ENCODE measurements at places on chromosomes 11 and 22.

- no peak for DNase-seq
These were observed 13.2 kb downstream of the FAM181B start for GRCh38 chr11:82720267-82721065.

DNA sequence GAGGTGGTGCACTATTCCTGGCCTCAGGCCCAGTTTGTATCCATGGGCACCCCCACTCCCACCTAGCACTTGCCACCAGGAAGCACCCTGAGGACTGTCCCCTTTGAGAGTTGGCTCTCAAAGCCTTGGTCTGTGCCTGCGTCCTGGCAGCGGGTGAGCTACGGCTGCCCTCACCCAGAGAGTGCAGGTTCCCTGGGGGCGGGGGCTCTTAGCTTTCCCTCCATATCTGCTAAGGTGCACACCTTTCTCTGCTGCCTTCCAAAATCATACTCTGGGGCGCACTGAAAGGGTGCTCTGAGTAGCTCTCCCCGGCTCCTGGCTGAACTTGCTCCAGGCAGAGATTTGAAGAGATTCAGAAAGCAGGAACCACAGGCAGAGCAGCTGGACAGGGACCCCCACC lies 7.1 kb downstream of the KCNQ1 start:
- no peak for DNase-seq

DNA sequence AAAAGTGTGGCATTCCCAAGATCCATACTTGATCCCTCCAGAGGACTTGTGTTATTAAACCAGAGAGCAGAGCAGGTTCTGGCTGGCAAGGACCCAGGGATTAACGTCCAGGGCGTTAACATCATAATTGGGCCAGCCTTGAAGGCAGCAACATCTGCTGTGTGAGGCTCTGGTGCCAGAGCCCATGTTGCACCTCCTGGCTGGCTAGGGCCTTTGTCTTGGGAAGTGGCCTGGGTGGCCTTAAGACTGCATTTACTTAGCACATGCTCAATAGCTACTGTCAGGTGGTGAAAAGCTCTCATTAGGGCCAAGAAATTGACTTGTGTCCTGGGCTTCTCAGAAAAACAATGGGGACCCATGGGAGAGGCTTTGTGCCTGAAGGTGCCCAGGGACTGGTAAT lies 66.6 kb downstream of the CACNG2 start:
- DNase-seq = no peak

DNA sequence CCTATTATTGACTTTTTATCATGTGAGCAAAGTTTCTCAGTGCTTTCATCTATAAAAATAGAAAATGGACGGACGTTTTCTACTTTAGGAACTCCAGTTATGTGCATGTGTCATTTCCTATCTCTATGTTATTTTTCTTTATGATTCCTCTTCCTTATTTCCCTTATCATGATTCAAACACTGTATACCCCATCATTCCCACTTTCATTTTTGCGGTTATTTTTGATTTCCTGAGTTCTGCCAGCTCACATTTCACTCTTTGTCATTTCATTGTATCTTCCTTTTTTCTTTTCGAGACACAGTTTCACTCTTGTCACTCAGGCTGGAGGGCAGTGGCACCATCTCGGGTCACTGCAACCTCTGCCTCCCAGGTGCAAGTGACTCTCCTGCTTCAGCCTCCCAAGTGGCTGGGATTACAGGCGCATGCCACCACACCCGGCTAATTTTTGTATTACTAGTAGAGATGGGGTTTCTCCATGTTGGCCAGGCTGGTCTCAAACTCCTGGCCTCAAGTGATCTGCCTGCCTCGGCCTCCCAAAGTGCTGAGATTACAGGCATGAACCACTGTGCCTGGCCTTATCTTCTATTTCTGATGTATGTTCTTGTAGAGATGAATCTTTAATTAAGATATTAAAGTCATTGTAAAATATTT lies 21.5 kb downstream of the C11orf58 start:
- DNase-seq = no peak

DNA sequence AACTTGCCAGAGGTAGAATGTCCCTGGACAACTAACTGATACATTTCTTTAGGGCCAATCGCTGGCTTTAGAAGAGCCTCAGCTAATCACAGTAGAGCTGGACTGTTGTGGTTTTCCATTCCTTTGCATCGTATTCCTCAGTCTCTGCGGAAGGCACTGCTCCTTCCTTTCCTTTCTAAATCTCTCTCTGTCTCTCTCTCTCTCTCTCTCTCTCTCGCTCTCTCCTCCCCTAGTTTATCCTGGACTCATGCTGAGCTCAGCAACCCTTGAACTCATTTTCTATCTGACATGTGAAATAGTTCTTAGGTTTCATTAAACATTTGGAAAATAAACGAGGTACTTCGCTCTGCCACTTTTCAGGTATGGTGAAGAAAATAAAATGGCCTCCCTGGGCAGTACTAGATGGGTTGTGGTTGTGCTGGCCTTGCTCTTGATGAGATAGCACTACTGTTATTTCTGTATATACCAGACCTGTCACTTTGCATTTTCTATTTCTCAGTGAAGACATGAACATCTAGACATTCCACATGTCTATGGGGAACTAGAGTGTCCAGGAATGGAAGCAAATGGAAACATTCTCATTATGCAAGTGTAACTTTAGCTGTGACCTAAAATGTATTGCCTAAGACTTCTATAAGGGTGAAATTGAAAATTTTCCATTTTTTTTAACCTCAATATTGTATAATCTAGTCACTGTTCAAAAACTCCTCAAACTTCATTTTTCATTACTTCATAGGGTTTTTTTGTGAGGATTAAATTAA lies 12.0 kb upstream of the SESN3 start:
- no peak for DNase-seq

DNA sequence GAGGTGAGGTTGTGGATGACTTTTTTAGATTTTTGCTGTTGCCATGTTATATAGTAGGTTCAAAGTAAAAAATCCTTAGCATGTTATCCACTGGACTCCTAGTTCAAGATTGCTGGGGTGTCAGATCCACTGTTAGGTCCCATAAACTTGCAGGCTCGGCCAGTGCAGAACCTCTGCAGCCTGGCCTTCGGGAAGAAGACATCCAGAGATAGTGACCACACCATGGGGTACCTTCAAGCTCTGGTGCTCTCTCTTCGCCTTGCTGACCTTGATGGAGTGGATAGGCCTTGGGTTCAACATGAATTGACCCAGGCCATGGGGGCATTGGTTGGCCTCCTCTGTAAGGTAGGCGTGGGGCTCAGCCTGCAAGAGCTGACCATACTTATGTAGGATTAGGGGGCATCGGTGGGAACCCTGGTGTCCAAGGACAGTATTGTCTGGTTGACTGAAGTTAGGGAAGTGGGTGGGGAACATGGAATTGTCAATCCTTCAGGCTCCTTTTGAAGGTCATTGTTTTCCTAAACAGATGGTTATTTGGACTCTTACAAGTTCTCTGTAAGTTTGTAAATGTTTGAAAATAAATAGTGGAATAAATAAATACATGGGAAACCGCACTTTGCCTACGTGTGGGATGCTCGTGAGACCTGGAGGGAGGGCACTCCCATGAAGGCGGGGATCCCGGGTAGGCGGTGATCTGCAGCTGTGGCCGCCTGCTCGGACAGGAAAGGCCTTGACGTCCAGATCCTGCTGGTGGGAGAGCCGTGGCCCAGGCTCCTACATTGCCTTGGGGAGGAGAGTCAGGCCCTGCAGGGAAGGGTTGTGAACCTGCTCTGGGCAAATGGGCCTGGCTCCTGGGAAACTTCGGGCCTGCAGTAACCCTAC lies 37.1 kb downstream of the BCR start:
- no peak for DNase-seq

GRCh38 chr11:94060401-94060800 lies 39.2 kb downstream of the HEPHL1 start:
- no peak for DNase-seq

DNA sequence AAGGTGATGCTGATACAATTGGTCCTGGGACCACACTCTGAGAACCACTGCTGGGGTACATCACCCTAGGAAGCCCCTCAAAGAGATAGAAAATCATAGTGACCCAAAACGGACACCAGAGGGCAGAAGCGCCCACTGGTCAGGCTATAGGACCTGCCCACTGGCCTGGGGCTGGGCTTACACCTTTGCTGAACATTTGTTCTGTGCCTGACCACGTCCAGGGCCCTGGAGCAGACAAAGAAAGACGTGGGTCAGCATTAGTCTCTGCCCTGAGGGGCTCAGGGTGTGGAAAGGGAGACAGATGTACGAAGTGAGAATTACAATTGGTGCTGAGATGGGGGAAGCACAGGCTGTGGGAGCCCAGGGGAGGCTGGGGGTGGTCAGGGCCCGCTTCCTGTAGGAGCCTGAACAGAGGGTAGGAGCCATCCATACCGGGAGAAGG lies 14.4 kb upstream of the SERPINH1 start:
- peak; percentile 83 for DNase-seq

- DNase-seq = no peak
These were observed 1270.6 kb downstream of the LRRC4C start for GRCh38 chr11:40188848-40189247.

DNA sequence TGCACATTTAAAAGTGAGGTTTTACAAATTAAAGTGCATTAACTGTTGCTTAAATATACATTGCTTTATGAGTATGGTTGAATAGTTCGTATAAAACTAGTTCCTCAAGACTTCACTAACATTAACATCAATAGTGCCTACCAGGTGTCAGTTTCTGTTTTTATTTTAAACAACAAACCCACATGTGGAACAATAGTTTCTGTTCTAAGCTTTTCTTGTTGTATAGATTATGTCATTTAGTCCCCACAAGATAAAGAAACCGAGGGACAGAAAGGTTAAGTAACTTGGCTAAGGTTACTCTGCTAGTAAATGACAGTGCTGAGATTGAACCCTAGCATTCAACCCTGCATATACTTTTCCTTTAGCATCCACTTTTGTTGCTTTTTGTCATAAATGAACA lies 41.4 kb upstream of the ST14 start:
- DNase-seq = no peak

DNA sequence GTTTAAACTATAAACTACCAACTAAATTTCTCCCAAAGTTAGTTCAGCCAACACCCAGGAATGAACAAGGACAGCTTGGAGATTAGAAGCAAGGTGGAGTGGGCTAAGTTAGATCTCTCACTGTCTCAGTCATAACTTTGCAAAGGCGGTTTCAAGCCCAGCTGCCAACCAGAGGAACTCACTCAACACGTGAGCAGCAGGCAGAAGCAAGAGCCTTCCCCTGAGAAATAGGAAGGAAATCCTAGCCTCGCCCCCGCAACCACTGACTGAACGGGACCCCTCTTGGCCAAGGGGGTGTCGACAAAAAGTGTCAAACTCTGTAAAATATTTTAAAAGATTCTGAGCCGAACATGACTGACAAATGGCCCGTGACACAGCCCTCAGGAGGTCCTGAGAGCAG lies 4.4 kb upstream of the KRTAP5-9 start:
- DNase-seq = no peak

DNA sequence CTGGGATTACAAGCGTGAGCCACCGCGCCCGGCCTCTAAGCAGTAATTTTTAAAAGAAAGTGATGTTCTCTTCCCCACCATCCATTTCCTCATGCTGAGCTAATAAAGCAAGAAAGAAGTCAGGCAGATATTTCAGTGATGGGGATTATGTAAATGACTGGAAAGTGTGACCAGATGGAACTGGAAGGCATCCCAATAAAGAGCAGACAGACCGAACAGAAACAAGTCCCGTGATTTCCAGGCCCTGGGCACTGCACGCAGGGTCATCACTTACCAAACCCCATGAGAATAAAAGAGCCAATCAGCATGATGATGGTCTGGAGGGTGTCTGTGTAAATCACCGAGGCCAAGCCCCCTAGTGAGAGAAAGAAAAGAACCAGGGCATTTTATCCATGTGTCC lies 18.2 kb downstream of the SLC5A4 start:
- no peak for DNase-seq

GRCh38 chr22:29148826-29149225 lies 56.9 kb upstream of the EMID1 start:
- no peak for DNase-seq

DNA sequence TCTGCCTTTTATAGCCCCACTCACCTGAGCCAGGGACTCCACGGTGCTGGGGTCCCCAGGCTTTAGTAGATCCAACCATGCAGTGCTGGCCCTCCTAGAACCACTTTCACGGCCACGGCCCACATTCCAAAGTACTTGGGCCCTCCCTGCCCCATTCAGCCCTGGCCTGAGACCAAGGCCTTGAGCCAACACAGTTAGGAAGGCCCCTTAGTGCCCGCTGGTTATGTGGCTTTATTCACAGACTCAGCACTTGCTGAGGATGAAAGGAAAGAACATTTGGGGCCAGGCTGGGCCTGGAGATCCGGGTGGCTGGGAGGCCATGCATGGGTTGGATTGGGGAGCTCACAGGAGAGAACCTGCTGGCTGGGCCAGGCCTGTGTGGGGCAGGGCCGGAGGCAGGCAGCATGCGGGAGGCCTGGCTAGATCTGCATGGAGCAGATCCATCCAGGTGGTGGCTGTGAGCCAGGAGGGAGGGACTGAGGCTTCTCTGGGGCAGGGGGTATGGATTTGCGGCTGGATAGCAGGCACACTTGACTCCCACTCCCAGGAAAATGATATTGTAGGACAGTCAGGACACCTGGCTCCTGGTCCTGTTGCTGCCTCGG lies 12.6 kb downstream of the CHRM1 start:
- no peak for DNase-seq
